ENCODE measurements at places on chromosomes 13 and 19.

- peak; percentile 54 for DNase-seq
Observed at GRCh38 chr19:49954092-49954829, 6.7 kb downstream of the SIGLEC11 start.

GRCh38 chr13:75829830-75830229 lies 193.7 kb downstream of the LMO7 start:
- no peak for DNase-seq

- no peak for DNase-seq
Observed at GRCh38 chr19:46618670-46619231, 6.1 kb downstream of the PTGIR start.

GRCh38 chr13:97408938-97409337 lies 25.0 kb upstream of the RAP2A start:
- no peak for DNase-seq

DNA sequence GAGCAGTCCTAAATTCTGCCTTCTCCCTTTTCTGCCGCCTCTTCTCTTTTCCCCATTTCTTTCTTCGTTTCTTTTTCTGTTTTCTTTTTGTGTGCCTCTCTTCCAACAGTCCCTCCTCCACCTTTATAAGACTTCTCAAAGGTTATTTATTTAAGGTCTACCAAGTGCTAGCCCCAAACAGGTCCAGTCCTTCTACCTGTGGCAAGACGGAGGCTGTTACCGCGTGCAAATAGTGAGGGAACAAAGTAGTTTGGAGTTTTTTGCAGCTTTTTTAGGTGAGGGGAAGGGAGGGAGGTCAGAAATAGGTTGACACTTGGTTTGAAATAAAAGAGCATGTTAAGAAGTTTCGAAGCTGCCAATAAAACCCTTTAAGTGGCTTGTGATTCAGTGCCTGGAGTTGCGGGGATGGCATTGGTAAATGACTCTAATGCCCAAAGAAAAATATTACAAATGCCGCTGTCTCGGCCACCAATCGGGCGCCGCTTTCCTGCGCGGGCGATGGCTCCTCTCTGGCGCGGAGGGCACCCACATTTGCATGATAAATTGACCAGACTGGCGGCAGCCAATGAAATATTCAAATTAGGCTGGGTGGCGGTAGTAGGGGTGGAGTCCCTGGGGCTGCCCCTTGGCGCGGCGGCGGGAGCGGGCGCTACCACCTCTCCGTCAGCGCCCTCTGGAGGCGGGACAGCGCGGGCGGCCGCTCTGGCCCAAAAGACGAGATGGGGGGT lies 7.5 kb upstream of the TSHZ3 start:
- no peak for DNase-seq

GRCh38 chr19:2756921-2757881 lies 17.4 kb upstream of the SLC39A3 start:
- no peak for DNase-seq

- DNase-seq, result no peak
Observed at GRCh38 chr19:54530866-54531265, 28.2 kb downstream of the LAIR2 start.

DNA sequence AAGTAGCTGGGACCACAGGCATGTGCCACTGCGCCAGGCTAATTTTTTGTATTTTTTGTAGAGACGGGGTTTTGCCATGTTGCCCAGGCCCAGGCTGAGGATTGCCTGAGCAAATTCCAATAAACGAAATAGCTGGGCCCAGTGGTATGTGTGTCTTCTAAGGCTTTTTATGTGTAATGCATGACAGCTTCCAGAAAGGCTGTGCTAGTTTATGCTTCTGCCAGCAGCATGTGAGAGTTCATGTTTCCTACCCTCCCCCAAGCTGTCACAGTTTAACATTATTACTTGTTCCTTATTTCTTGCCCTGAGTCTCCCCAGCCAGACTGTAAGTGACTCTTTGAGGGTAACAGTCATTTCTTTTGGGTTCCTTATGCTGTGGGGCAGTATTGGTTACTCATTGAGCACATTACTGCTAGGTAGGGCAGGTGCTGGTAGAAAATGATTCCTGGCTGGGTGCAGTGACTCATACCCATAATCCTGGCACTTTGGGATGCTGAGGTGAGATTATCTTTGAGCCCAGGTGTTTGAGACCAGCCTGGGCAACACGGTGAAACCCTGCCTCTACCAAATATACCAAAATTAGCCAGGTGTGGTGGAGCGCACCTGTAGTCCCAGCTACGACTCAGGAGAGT lies 13.6 kb downstream of the GPATCH1 start:
- DNase-seq, result no peak

DNA sequence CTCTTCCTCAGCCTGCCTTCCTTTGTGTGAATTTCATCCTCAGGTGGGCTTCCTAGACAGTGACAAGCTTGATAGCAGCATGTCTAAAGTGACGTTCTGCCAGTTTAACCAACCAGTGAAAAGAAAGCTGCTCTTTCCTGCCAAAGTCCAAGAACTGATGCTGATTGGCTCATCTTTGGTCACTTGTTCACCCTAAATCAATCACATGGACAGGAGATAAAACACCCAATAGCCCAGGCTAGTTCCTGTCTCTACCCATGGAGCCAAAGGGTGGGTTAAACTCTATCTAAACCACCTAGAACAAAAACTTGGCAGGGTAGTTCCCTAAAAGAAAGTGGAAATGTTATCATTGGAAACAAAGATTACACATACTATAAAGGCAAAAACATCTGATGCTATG lies 50.8 kb downstream of the GPALPP1 start:
- DNase-seq, result no peak

- no peak for DNase-seq
Observed at GRCh38 chr19:293436-294110, 2.4 kb upstream of the PLPP2 start.

GRCh38 chr19:46571495-46571894 lies 29.6 kb upstream of the CALM3 start:
- DNase-seq, result no peak

GRCh38 chr13:79290595-79291244 lies 115.3 kb downstream of the RBM26 start:
- no peak for DNase-seq

DNA sequence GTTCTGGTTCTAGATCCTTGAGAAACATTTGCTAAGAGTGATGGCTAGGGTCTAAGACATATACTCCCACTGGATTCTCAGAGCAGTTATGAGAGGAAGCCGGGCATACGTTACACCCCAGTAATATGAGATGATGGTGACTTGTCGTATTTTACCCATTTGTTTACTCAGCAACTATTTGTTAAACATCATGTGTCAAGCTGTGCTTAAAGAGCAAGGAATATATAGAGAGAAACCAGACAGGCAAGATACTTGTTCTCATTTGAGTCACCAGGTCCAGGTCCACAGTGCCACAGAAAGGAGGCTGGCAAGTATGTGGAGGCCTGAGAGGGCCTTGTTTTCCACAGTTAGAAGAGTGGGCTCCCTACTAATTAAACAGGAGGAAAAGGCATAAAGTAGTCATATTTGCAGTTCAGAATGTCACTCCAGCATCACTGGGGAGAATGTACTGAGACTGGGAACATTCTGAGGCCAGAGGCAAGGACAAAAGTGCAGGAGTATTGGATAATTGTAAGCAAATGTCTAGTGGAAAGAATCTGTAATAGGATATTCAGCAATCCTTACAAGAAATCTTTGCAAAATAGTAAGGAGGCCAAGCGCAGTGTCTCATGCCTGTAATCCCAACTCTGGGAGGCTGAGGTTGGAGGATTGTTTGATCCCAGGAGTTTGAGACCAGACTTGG lies 142.2 kb downstream of the IRS2 start:
- no peak for DNase-seq

- no peak for DNase-seq
Observed at GRCh38 chr19:35478794-35479677, 11.2 kb downstream of the KRTDAP start.

DNA sequence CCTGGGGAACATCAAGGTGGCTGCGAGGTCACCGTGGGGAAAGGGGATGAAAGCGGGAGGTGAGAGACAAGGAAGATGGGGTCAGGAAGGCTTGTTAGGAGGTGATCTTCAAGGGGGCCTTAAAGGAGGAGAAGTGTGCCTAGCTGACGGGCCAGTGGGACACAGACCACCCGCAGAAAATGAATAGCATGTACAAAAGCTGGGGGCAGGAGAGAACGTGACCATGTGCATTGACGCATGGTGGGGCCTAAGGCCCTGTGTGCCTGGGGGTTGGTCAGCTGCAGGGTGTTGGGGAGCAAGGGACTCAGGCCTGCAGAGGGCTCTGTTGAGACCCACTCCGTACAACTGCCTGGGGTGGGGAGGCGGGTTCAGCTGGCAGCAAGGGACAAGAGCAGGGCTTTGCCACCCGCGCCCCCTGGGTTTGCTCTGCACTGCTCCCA lies 5.9 kb downstream of the RAB8A start:
- DNase-seq, result no peak

GRCh38 chr13:39148513-39148961 lies 110.3 kb downstream of the NHLRC3 start:
- DNase-seq, result peak; percentile 33

DNA sequence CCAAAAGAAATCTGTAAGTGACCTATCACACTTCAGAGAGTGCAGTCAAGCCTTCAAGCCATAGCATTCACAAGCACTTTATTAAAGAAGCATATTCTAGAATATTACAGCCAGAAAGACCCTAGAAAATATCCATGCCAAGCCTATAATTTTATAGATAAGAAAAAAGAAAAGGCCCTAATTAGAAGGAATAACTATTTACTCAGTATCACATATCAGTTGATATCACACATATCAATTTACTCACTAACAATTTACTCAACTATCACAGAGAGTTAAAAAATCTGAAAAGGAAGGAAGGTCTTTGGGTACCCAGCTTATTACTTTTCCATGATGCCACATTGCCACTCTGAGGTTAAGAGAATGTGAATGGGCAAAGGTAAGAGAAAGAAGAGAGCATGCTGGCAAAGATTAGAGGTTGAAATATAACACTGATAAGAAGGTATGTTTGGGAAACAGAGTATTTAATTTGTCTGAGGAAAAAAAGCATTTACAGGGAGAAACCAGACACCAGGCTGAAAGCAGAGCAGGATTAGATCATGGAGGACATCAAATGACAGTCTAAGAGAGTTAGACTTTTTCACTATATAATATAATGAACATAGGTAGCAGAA lies 186.2 kb downstream of the VWA8 start:
- DNase-seq, result no peak

- DNase-seq, result no peak
Observed at GRCh38 chr13:50257646-50258045, 242.4 kb downstream of the KCNRG start.

- no peak for DNase-seq
Observed at GRCh38 chr13:44618326-44618725, 42.2 kb upstream of the TSC22D1 start.

DNA sequence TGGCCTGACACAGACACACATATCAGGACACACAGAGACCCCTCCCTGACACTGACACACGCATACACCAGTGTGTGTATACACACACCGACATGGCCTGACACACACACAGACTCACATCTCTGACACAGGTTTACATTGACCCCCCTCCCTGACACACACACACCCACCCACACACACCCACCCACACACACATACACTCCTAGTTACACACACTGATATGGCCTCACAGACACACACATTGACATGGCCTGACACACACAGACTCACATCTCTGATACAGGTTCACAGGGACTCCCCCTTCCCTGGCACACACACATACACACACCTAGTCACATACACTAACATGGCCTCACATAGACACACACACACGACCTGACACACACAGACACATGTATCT lies 4.4 kb upstream of the NFIX start:
- no peak for DNase-seq

DNA sequence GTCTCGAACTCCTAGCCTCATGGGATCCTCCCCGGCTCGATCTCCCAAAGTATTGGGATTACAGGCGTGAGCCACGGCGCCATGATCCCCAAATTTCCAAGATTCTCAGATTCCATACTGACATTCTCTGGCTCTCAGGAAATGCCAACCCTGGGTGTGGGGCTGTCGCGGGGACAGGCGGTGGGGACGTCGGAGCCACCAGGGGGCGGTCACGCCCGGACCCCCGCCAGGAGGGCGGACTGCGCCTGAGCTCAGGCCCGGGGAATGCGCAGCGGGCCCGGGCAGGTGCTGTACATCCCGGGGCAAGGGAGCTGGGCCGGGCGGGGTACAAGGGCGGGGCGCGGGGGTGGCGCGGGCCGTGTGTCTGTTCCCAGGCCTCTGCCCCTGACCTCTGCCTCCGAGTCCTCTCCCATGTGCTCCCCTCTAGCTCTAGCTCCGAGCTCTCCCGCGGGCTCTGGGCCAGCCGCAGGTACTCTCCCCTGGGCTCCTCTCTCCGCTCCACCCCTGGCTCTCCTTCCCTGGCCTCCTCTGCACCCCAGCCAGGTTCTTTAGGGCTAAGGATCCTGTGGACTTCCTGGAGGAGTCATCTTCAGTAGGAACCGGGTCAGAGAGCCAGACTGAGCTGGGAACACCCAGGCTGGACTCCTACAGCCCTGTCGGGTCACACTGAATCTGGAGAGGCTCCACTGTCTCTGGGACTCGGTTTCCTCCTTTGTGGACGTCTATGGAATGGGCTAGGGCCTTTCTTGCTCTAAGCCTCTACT lies 2.4 kb downstream of the PPP1R13L start:
- DNase-seq, result no peak

GRCh38 chr13:75675421-75675820 lies 39.3 kb downstream of the LMO7 start:
- no peak for DNase-seq

DNA sequence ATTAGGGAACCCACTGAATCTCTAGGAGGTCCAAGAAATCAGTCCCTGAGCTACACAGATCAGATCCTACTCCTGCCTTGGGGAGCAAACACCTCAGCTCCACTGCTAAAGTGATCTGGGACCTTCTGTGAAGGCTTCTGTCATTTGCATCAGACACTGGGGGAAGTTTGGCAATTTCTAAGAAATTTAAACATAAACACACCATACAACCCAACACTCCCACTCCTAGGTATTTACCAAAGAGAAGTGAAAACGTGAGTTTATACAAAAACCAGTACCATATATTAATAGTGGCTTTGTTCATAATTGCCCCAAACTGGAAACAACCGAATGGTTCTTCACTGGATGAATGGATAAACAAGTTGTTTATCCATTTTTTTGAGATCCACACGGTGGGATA lies 7.3 kb upstream of the TYROBP start:
- DNase-seq, result no peak

- no peak for DNase-seq
Observed at GRCh38 chr19:52638601-52639000, 446 bp upstream of the ZNF83 start.

DNA sequence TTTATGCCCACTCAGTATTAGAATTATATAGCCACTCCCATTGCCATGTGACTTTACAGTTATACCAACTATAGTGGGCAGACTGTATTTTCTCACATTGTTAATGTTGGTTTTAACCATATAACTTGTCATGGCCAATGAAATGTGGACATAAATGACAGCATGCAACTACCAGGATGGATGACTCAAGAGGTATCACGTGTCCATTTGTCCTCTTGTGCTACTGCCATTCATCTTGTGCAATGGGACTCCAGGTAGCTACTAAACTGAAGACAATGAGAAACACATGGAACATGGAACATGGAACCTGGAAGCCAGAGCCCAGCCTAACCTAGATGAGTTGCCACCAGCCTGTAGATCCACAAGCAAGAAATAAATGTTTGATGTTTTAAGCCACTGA lies 242.7 kb upstream of the IPO5 start:
- no peak for DNase-seq

GRCh38 chr19:29106346-29106885 lies 106.5 kb downstream of the UQCRFS1 start:
- DNase-seq, result no peak

GRCh38 chr19:11617180-11618062 lies 20.1 kb downstream of the ZNF627 start:
- no peak for DNase-seq
